ENCODE measurements at places on chromosomes 11 and 22. TPM values are rescaled to one million over a fixed set of nuclear protein-coding genes. Genes with fewer than 3 reads are reported as not detected.

- no peak overlapping the region for H3K4me3 ChIP-seq
- no peaks in the 10 kb centered on the region for H3K27me3 ChIP-seq
- no peak overlapping the region for H3K27ac ChIP-seq
- DNase-seq: no peak
- H3K4me1 ChIP-seq: no peaks in the 10 kb centered on the region
Measured at GRCh38 chr22:25536589-25536988, 27.9 kb upstream of the GRK3 start.

- H3K4me3 ChIP-seq: no peak overlapping the region
- H3K4me1 ChIP-seq: no peaks in the 10 kb centered on the region
- H3K27ac ChIP-seq: no peak overlapping the region
- no peaks in the 10 kb centered on the region for H3K36me3 ChIP-seq
Measured at GRCh38 chr11:74316772-74317505, 5.5 kb upstream of the P4HA3 start.

DNA sequence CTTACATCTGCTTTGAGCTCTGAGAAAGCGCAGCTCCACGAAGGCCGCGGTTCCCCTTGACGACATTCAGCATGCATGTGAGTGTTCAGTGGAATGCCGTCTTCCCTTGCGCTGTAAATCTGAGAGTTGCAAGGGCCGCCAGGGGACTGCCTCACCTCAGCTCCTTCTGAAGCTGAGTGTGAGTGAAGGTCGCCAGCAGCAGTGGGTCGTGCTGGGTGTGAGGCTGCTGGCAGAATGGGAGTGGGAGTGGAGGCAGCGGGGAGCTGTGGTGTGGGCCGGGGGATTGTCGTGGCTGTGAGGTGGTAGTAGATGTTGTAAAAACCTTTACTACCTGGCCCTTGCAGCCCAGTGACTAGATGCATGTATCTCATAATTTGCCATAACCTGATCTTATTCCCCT, 65.2 kb downstream of the PPP6R2 start:
- H3K4me1 ChIP-seq: no peaks in the 10 kb centered on the region
- H3K4me3 ChIP-seq: no peak overlapping the region
- DNase-seq: no peak
- no peaks in the 10 kb centered on the region for H3K27me3 ChIP-seq
- H3K27ac ChIP-seq: no peak overlapping the region

The BLID gene
- not detected for total RNA-seq

The HIKESHI gene
- total RNA-seq: 23.7 TPM

GRCh38 chr11:118086913-118087768, at the start of gene SMIM35:
SMIM35 (minus strand) TSS chr11:118086963; CDS start chr11:118086757, 206 bp downstream.
- no peak for DNase-seq
- H3K4me1 ChIP-seq: peaks cover 14% of the 10 kb centered on the region
- H3K4me3 ChIP-seq: no peak within 1 kb of the TSS
- no peaks in the 10 kb centered on the region for H3K36me3 ChIP-seq
- H3K27me3 ChIP-seq: no peaks in the 10 kb centered on the region

The OR51B2 gene
- not detected for total RNA-seq

The OR5T1 gene
- total RNA-seq: not detected

- H3K27ac ChIP-seq: no peak overlapping the region
- DNase-seq: peak; percentile 28
- no peaks in the 10 kb centered on the region for H3K36me3 ChIP-seq
Measured at GRCh38 chr11:74321487-74322188, 10.2 kb upstream of the P4HA3 start.

The OR52I2 gene
- not detected for total RNA-seq

GRCh38 chr11:69079661-69080256, 31.0 kb downstream of the TPCN2 start:
- H3K27me3 ChIP-seq: no peaks in the 10 kb centered on the region
- H3K4me1 ChIP-seq: no peaks in the 10 kb centered on the region
- DNase-seq: no peak
- H3K4me3 ChIP-seq: no peak overlapping the region
- H3K36me3 ChIP-seq: no peaks in the 10 kb centered on the region

The ASRGL1 gene
- 71.7 TPM for total RNA-seq

The SLC7A4 gene
- 3.3 TPM for total RNA-seq

The VSTM5 gene
- total RNA-seq: 2.4 TPM

The ANGPTL5 gene
- total RNA-seq: not detected

- H3K27me3 ChIP-seq: no peaks in the 10 kb centered on the region
- peaks cover 8% of the 10 kb centered on the region for H3K4me1 ChIP-seq
- H3K27ac ChIP-seq: no peak overlapping the region
- H3K4me3 ChIP-seq: no peak overlapping the region
Measured at GRCh38 chr11:47466201-47466600, 17.3 kb upstream of the RAPSN start.

GRCh38 chr11:1970956-1971355, 23.8 kb downstream of the MRPL23 start:
- no peak overlapping the region for H3K4me3 ChIP-seq
- no peaks in the 10 kb centered on the region for H3K27me3 ChIP-seq
- H3K4me1 ChIP-seq: no peaks in the 10 kb centered on the region
- H3K36me3 ChIP-seq: no peaks in the 10 kb centered on the region
